ENCODE measurements at places on chromosomes 4 and X. TPM values are rescaled to one million over a fixed set of nuclear protein-coding genes. Genes with fewer than 3 reads are reported as not detected.
A peak's percentile ranks its signal among the peaks of the same experiment; 100 is the strongest.

RAB41 gene
- 0.68 TPM for total RNA-seq

- H3K4me3 ChIP-seq = no peak overlapping the region
- no peaks in the 10 kb centered on the region for H3K4me1 ChIP-seq
- H3K36me3 ChIP-seq = no peaks in the 10 kb centered on the region
- H3K27me3 ChIP-seq = no peaks in the 10 kb centered on the region
Measured at GRCh38 chrX:153627675-153628111, 19.3 kb upstream of the DUSP9 start.

GRCh38 chr4:184097241-184097605 is 120.5 kb downstream of the ENPP6 start:
- H3K27ac ChIP-seq = no peak overlapping the region
- no peaks in the 10 kb centered on the region for H3K36me3 ChIP-seq
- peak; percentile 88 for DNase-seq
- H3K4me1 ChIP-seq = peaks cover 10% of the 10 kb centered on the region
- H3K4me3 ChIP-seq = peak overlapping the region; percentile 44

GRCh38 chrX:110836982-110837381 is 41.4 kb upstream of the CHRDL1 start:
- H3K36me3 ChIP-seq = no peaks in the 10 kb centered on the region
- no peak overlapping the region for H3K27ac ChIP-seq
- no peak for DNase-seq
- no peaks in the 10 kb centered on the region for H3K27me3 ChIP-seq
- no peak overlapping the region for H3K4me3 ChIP-seq

DNA sequence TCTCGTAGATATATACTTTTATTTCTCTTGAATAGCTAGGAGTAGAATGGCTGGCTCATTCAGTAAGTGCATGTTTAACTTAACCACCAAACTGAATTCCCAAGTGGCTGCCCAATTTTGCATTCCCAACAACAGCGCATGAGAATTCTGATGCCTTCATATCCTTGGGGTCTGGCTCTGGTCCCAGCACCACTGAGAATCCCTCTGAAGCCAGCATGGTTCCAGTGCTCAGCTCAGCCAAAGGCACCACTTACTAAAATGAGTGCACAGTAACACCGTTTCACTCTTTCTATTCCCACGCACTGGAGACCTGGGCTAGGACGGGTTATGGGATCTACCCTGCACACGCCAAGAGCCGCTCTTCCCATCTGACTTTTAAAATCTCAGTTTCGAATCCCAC is 60.4 kb downstream of the CASP3 start:
- DNase-seq = no peak
- no peak overlapping the region for H3K27ac ChIP-seq

GRCh38 chr4:135485371-135485770 is 1283.8 kb upstream of the PABPC4L start:
- H3K27ac ChIP-seq = no peak overlapping the region
- DNase-seq = no peak
- no peaks in the 10 kb centered on the region for H3K4me1 ChIP-seq
- H3K36me3 ChIP-seq = no peaks in the 10 kb centered on the region
- no peak overlapping the region for H3K4me3 ChIP-seq
- no peaks in the 10 kb centered on the region for H3K27me3 ChIP-seq

DNA sequence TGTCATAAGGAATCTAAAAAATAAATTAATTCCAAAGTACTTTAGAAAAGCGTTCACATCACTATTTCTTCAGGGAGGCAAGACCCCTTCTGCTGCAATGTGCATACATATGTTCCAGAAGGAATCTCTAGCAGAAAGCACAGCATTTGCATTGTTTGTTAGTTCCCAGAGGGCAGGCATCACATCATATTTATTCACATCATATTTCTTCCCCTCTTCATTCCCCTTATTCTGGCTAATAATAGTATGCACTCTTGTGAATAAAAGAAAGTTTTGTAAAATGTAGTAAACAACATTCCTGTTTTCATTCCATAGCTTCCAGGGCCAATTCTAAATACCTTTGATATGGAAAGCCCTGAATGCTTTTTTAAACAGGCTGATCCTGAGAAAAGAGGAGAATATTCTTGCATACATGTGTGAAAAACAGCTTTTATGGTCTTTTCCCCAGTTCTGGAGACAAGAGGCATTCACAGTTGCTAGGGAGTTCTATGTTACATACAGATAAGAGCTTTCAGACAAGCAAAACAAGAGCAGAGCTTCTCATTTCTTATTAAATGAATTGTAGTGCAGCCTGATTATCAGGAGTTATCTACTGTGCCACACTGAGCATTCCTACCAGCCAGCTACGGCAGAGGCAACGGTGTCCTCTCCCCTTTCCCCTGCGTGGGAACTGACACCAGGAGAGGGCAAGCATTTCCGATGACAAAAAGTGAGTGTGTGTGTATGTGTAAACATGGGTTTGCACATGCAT is 15.2 kb downstream of the GATB start:
- H3K36me3 ChIP-seq = peaks cover 11% of the 10 kb centered on the region
- no peak for DNase-seq
- H3K4me1 ChIP-seq = no peaks in the 10 kb centered on the region

GPM6B gene
- 8.6 TPM for total RNA-seq

DNA sequence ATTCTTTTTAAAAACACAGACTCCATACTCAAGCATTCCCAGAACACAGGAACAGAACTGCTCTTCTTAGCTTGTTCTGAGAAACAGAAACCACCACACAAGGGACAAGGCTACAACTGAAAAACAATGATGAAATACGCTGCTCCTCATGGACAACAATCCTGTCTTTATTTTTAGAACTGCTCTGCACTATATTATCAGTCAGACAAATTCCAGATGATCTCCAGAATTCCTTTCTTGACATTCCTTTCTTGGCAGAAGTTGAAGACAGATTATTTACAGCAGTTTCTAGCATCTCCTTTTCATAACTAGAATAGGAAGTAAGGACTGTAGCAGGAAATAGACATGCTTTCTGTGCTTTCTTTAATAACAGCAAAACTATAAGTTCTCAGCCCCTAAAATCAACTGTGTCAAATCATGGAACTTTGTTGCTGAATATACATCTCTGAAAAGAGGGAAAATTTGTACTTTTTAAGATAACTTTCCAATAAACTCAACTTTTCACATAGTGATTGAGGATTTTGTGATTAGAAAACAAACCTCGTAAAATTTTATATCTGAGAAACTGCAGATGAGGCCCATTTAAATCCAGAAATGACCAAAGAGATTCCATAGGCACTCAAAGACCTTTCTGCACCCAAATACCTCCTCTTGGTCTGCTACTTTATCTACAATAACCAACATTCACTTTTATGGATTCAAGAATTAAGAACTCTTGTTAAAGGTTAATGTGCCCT is 35.9 kb downstream of the ANTXR2 start:
- peaks cover 11% of the 10 kb centered on the region for H3K4me1 ChIP-seq
- H3K36me3 ChIP-seq = no peaks in the 10 kb centered on the region
- H3K27me3 ChIP-seq = no peaks in the 10 kb centered on the region
- no peak for DNase-seq
- H3K27ac ChIP-seq = peak overlapping the region; percentile 78

DNA sequence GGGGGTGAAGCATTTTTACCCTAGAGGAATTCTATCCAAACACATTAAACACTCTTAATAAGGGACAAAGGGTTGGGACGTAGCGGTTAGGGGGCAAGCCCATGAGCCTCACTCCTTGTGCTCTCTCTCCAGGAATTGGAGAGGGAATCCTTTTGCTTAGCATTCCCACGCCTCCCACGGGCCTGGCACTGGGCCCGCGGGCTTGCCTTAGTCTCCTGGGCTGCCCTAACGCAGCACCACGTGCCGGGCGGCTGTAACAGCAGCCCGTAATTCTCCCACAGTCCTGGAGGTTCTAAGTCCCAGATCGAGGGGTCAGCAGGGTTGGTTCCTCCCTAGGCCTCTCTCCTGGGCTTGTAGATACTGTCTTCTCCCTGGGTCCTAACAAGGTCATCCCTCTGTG is 67.5 kb downstream of the TBL1X start:
- H3K27me3 ChIP-seq = no peaks in the 10 kb centered on the region
- peaks cover 3% of the 10 kb centered on the region for H3K4me1 ChIP-seq
- no peaks in the 10 kb centered on the region for H3K36me3 ChIP-seq
- no peak overlapping the region for H3K27ac ChIP-seq
- H3K4me3 ChIP-seq = no peak overlapping the region

MAP7D2 gene
- not detected for total RNA-seq

- H3K27me3 ChIP-seq = no peaks in the 10 kb centered on the region
- DNase-seq = no peak
- no peak overlapping the region for H3K27ac ChIP-seq
- no peak overlapping the region for H3K4me3 ChIP-seq
- H3K4me1 ChIP-seq = no peaks in the 10 kb centered on the region
Measured at GRCh38 chr4:159190651-159191050, 87.8 kb downstream of the RAPGEF2 start.

DNA sequence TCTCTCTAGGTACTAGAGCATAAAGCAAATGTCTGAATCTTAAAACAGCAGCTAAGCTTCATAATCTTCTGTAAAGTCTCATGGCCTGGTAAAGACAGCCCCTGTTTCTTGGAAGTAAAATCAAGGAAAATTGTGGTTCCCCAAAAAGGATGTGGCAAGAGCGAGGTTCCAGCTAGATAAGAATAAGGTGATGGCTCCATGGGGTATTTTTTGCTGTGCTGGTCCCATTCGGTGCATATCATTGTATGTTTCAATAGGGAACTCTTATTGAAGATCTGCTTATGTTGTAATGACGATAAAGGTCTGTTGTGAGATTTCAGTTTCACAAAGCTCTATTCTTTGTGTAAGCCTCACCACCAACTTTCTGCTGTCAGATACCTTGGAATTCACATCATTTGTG is 316.9 kb upstream of the NOCT start:
- no peaks in the 10 kb centered on the region for H3K36me3 ChIP-seq
- H3K27ac ChIP-seq = no peak overlapping the region

DNA sequence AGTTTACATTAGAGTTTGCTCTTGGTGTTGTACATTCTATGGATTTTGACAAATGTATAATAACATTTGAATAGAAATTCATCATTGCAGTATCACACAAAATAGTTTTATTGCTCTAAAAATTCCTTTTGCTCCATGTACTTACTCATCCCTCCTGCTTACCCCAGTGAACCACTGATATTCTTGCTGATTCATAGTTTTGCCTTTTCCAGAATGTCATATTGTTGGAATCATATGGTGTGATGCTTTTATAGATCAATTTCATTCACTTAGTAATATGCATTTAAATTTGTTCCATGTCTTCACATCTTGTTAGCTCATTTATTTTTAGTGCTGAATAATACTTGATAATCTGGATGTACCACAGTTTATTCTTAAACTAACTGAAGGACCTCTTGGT is 1593.2 kb downstream of the C4orf33 start:
- H3K4me1 ChIP-seq = no peaks in the 10 kb centered on the region
- H3K4me3 ChIP-seq = no peak overlapping the region
- no peak overlapping the region for H3K27ac ChIP-seq
- DNase-seq = no peak

TMPRSS11D gene
- not detected for total RNA-seq

DNA sequence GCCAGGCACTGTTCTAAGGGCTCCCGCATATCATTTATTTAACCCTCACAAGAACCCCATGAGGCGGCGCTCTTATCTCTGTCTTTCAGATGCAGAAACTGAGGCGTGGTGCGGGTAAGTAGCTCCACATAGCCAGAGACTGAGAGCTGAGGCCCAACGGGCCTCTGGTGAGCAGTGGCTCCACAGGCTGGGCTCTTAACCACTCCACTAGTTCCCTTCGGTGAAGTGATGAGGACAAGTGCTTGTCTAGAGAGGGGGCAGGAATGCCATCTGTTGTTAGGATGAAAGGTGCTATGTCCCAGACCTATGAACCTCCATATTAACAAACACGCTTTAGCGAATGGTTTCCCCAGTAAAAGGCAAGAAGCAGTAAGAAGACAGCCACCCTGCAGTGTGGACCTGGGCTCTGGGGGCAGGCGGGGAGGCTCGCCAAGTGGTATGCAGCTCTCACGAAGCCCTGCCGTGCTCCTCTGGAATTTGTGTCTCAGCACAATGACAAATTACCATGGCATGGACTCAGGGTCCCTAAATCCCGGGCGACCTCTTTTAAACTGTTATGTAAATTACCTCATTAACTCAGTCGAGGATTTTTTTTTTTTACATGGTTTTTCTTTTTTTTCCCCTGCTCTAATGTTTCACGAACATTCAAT is 20.9 kb upstream of the S100G start:
- no peaks in the 10 kb centered on the region for H3K27me3 ChIP-seq
- no peak for DNase-seq
- no peaks in the 10 kb centered on the region for H3K4me1 ChIP-seq

DNA sequence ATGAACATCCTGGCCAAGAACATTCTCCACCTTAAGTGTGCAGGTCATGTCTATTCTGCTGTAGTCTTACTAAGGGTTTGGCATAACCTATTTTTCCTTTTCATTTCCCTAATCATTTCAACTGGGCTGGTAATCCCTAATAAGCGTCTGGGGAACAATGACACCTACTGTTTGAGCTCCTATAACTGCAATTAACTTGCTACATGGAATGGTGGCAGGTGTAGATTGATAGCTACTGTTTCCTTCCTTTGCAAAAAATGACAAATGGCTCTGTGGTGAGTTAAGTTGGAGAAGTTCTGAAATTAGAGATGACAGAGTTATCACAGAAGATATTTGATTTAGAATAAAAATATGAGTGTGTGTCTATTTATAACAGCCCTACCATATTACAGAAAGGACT is 104.5 kb upstream of the NAP1L5 start:
- H3K4me1 ChIP-seq = peaks cover 7% of the 10 kb centered on the region
- no peak for DNase-seq
- H3K36me3 ChIP-seq = peaks cover 5% of the 10 kb centered on the region
- H3K4me3 ChIP-seq = no peak overlapping the region
- no peaks in the 10 kb centered on the region for H3K27me3 ChIP-seq

DNA sequence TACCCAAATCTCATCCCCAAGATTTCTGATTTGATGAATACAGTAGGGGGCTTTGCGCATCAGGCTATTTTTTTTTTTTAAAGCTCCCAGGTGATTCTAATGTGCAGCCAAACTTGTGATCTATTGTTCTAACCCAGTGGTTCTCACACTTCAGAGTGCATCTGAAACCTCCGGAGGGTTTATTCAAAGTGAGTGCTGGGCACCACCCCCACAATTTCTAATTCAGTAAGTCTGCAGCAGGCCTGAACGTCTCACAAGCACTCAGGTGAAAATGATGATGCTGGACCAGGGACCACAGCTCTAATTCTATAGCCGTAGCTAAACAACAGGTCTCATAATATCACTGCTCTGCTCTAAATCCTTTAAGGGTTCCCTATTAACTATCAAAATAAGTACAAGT is 211.4 kb downstream of the FMR1NB start:
- no peaks in the 10 kb centered on the region for H3K27me3 ChIP-seq
- DNase-seq = no peak
- no peak overlapping the region for H3K27ac ChIP-seq
- no peaks in the 10 kb centered on the region for H3K4me1 ChIP-seq
- H3K36me3 ChIP-seq = no peaks in the 10 kb centered on the region

DNA sequence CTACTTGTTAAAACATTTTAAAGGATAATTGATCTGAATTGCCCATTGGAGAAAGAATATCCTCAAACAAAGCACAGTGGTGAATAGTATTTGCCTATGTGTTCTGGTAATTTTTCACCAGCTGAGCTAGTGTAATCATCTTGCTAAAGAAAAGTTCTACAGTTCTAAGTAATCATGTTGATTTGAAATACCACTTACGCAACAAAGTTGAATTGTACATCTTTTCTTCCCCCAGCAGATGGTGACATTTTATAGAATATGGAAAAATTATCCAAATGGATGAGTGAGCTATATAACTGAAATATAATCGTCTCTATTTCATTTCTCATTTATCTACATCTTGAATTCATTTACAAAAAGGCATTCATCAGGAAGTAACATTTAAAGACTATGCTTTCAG is 9.7 kb upstream of the ZNF674 start:
- H3K27ac ChIP-seq = no peak overlapping the region
- no peaks in the 10 kb centered on the region for H3K4me1 ChIP-seq
- H3K4me3 ChIP-seq = no peak overlapping the region
- no peak for DNase-seq
- H3K36me3 ChIP-seq = no peaks in the 10 kb centered on the region

PWWP3B gene
- not detected for total RNA-seq

NWD2 gene
- total RNA-seq = 0.16 TPM
